AG04450 (cell line): ENCODE measurements at places on chromosomes 6 and 20.

GRCh38 chr6:157283900-157284737 lies 39.2 kb downstream of the TMEM242 start:
- no peak for DNase-seq

GRCh38 chr6:130365166-130366106 lies at the start of gene TMEM200A:
TMEM200A (plus strand) TSS chr6:130366017; CDS start chr6:130440423, 74,406 bp downstream.
- peak; percentile 48 for DNase-seq

GRCh38 chr6:165206798-165207197 lies 102.6 kb downstream of the C6orf118 start:
- DNase-seq: no peak

DNA sequence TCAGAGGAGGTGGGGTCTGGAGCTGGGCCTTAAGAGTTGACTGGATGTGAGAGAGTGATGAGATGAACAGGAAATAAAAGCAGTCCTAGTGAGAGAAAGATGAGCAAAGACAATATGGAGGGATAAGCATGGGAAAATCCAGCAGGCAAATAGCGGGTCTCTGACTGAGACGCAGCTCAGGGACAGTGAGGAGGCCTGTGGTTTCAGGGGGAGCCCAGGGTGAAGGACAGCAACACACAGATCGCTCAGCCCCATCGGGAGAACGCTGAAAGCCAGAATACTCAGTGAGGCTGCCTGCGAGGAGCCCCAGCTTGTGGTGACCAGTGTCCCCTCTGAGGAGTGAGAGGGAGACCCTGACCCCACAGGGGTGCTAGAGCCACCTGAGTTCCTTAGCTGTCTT lies 16.8 kb upstream of the DCDC2 start:
- DNase-seq: no peak

- no peak for DNase-seq
These were observed 997.6 kb upstream of the CITED2 start for GRCh38 chr6:140372064-140372463.

DNA sequence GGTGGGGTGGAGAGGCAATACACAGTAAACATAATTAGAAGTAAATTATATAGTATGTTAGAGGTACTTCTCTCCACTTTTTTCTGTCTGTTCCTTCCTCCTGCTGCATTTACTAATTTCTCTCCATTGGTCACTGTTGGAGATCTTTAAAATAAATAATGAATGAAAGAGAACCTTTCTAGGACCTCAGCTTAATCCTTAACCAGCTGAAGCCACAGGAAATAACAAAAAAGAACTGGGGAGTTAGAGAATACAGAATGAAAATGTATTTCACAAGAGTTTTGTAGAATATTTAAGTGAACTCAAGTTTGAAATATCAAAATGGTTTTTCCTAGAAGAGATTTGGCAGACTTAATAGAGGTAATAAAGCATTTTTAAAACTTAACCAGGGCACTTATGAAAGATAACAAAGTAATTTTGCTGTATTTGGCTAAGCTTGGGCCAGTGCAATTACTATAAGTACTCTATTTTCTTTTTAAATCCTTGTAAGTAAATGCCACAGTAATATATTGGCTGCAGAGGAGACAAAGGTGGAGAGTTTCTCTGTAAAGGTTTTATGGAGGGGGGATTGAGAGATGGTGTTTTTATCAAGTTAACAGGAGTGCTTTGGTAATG lies 405.0 kb downstream of the CDKAL1 start:
- DNase-seq: no peak

DNA sequence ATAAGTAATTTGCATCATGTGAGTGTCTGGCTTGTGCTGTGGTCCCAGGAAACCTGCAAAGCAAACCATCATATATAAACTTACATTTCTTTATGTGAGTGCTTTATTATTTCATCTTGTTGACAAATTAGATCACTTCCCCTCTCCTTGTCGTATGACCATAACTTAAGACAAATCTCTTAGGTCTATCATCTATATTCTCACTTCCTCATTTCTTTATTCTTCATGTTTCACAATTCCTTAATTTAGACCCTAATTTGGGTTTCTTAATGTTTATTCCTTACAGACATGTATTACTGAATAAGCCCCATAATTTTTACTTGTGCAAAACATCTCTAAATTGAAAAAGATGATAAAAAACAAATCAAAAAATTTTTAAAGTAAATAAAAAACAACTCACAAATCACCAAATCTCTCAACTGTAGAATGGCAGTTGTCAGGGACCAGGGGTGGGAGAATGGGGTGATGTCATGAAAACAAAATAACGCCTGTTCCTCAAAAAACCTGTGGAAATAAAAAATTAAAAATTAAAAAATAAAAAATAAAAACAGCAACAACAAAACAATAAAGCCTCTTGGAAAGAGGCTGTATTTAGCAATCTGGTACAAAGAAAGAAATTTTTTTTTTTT lies 49.5 kb upstream of the FBXO30 start:
- DNase-seq: no peak
